ENCODE measurements at places on chromosomes 3 and 15.

GRCh38 chr3:9928158-9928557 is 5.5 kb upstream of the CRELD1 start:
- no peak for DNase-seq

GRCh38 chr15:84714821-84715220 is 1.1 kb downstream of the SEC11A start:
- no peak for DNase-seq

- DNase-seq: no peak
Measured at GRCh38 chr15:59622289-59622688, 10.7 kb downstream of the GCNT3 start.

DNA sequence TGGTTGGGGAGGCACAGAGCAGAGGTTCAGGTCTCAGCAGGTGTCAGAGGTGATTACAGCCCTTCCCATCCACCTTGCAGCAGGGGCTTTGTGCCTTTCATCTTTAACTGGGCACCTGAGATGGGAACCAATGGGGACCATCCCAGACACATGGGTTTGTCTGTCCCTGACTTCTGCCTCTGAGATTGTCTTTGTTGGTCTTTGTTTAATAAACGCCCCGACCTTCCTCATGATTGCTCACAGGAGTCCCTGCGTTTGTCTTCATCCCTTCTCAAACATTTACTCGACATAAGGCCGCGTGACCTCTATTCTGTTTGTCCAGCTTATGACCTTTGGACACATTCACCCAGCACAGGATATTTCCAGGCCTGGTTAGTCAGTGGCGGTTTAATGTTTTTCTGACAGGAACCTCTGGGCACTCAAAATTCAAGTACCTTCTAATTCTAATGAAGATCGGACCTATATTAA is 5.9 kb downstream of the ZSCAN2 start:
- DNase-seq: no peak

GRCh38 chr15:57143511-57144078 is 225.2 kb downstream of the TCF12 start:
- DNase-seq: no peak

DNA sequence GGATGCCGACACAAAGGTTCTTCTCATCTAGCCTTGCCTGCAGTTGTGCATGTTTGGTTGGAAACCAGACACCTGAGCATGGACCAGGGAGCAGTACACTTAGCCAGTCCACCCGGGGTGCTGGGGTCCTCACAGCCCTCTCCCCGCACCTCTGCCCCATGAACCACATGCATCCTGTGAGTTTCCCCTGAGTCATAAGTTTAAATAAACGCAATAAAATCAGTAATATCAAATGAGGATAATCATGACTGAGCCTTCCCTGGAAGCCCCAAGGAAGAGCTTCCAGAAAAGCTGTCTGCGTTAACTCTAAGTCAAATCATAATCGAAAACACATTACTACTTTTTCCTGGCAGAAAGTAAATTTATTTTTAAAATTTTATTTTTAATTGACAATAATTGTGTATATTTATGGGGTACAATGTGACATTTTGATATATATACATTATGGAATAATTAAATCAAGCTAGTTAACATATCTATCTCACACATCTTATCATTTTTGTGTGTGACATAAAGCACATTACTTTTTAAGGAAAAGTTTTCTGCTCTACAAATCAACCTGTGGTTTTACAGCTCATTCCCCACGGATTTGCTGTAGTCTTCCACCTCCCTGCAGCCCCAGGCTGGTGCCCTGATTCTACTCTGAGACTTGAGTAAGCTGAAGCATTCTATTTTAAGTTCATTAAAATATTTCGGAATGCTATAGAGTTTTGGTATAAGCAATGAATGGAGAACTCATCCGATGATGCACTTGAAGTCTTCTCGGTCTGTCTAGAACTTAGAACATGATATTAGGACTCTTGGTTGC is 166.0 kb upstream of the EIF1B start:
- no peak for DNase-seq

DNA sequence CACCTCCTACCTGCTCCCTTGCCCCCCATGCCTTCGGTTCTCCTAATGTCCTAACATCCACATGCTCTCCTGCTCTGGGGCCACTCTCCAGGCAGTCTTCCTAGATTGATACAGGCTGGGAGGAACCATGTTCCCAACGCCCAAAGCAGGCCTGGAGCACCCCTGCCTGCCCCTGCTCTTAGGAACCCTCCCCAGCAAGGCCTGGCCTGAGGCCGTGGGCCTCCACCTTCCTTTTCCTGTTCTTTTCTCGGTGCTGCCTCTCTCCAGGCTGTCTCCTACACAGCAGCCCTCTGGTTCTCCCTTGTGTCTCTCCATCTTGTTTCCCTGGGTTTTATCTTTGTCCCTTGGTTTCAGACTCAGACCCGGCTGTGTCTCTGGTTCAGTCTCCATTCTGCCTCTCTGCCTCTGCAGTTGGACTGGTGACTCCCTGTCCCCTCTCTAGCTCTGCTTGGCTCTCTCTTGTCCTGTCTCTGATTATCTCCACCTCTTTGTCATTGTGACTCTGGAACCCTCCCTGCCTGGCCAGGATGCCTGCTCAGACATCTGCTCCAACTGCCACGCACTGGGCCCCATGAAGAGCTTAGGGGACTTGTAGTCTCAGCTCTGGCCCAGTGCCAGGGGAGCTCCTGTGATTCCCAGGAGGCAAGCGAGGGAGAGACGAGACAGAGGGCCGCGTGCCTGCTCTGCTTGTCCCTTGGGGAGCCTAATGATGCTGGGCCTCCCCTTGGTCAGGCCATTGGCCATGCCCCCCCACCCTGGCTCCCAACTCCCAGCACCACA is 26.0 kb upstream of the RPL29 start:
- peak; percentile 90 for DNase-seq

DNA sequence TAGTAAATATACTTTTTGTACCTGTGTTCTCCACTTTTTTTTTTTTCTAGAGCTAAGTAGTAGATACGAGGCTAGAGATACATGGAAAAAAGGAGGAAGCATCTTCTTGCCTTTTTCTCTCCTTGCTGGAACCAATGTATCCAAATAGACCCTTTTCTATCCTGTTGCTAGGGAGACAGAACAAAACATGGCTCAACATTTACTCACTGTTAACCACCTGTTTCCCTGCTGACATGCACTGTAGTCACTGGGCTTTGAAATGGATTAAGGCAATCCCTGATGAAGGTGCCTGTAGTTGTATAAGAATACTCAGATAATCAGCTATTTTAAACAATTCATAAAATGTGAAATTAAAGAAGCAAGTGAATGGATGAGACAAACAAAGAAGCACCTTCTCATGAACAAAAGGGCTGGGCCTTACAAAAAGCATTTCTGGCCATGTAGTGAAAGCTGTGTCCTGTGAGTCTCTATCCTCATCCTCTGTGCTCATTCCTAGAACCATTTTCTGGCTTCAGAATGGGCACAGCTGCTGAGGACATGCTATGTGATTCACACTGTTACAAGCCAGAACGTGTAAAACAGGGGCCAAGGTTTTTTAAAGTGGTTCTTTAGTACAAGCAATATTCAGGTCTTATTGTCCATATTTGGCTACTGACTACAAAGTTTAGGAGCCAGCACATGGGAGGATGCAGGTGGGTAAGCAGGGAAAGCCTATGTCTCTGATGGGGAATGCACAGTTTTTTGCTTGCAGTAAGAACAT is 100.4 kb upstream of the NDN start:
- no peak for DNase-seq

- DNase-seq: no peak
Measured at GRCh38 chr3:112512320-112512719, 13.0 kb upstream of the BTLA start.

- no peak for DNase-seq
Measured at GRCh38 chr15:53414167-53414566, 345.3 kb downstream of the WDR72 start.

- DNase-seq: no peak
Measured at GRCh38 chr15:80055933-80056332, 3.5 kb upstream of the ZFAND6 start.

- no peak for DNase-seq
Measured at GRCh38 chr3:197124713-197125112, 95.1 kb upstream of the MELTF start.

- DNase-seq: no peak
Measured at GRCh38 chr3:13040361-13041074, 32.7 kb downstream of the IQSEC1 start.

DNA sequence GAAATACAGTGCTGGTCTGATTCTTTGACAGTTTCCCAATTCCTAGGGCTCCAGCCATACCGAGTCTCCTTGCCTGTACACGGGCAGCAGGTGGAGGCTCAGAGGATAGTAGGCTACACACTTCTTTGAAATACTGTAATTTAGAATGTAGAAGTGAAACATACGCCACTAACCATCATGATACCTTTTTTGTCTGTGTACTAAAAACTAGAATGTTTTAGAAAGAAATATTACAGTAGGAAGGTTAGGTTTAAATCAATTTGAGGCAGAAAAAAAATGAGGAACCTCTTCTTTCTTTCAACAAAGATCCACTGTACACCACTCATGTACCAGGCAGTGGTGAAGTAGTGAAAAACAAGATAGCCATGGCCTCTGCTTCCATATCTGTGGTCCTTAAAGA is 354.7 kb downstream of the MCTP2 start:
- DNase-seq: no peak

DNA sequence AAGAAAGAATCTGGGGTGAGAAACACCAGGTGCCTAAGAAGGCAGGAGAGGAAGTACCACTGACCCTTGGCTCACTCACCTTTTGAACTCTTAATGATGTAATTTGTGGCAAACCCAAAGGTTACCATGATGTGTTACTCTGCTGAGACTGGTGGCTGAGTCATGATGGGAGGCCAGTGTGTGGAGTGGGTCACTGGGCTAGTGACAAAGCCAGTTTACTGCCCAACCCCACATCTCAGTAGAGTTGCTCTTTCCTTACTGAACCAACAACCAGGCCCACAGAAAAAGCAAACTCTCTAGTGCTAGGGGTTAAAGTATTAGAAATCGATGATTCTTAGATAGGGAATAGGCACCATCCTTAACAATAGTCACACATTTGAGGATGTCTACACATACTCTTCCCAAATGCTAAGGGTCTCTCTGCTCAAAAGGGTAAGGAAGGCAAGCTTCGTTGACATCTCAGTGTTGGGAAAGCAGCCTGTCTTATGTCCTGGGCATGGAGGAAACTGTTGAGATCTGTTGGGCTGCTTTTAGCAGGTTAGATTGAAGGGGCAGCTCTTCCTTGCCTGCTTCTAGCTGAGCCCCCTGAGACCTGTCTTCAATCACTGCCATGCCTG is 3.1 kb downstream of the RBP2 start:
- DNase-seq: no peak

- no peak for DNase-seq
Measured at GRCh38 chr15:87902772-87903426, 353.6 kb downstream of the NTRK3 start.

DNA sequence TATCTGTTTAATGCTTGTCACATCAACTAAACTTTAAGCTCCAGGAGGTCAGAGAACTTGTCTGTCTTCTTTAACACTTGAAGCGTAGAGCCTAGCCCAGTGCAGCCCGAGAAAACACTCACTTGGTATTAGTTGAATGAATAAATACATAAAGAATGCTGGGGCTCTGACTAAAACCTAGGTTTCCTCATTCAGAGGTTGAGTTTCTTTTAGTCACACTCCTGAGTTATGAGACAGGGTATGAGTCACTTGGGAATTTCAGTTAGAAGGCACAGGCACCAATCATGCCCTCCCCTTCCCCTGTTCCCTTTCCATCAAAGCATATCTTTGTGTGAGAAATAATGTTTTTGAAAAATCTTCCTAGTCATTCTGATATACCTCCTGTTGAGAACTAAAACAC is 589.8 kb upstream of the DPPA4 start:
- DNase-seq: no peak
